ENCODE measurements at places on chromosomes 3 and 15.

- DNase-seq: no peak
These were observed 72.2 kb upstream of the CCNL1 start for GRCh38 chr3:157232141-157232540.

DNA sequence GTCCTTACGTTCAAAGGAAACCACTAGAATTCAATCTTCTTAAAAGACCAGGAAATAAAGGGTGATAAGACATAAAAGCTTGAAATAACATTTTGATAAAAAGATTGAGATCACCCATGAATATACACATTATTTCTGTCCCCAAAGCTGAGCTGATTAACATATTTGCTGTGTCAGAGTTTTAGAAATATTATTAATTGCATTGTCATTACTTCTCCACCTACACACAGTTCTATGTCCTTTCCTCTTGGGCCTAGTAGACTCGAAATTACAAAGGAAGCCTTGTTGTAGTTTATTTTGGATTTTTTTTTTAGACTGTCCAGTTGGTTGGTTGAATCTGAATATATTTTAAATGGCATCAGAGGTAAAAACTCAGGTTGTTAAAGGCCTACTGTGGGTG, 81.0 kb upstream of the NR2E3 start:
- no peak for DNase-seq

DNA sequence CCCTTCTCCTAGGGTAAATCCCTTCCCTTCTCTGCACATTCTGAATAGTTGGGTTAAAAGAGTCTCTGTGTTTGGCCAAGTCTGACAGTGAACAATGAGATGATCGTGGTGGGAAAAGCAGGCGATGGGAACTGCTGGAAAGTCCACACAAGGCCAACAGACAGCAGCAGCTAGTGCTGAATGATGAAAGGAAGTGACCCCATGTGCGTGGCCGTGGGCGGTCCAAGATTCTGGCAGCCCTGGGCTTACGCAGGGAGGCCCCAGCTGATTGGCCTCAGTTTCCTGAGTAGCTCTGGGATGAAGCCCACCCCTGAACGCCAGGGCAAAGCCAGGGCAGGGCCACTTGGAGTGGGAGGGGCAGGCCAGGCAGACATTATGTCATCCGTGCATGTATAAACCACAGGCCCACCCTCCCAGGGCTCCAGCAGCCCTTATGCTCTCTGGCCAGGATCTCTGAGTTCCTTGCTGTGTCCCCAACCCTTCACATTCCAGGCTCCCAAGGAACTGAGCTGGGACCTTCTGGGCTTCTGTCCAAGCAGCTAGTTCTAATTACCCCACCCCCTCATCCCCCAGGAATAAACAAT, 57.8 kb downstream of the CDC25A start:
- DNase-seq: no peak

GRCh38 chr15:47265686-47266085, 451.6 kb upstream of the SEMA6D start:
- DNase-seq: no peak

DNA sequence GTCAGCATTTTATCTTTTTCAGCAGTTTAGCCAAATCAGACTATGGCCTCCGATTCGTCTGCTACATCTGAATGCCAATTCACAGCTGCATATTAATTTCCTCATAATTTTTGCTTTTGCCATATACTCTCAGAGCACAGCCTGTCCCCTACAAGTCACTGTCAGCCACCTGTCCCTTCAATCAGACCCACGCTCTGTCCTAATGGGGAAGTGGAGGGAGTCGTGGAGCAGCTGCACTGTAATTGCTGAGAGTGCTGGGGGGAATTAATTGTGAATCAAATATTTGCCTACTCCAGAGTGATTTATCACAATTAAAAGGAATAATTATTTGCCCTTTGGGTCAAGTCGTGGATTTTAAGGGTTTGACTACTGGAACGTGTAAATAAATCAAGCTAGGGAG, 75.5 kb downstream of the EBLN2 start:
- no peak for DNase-seq

DNA sequence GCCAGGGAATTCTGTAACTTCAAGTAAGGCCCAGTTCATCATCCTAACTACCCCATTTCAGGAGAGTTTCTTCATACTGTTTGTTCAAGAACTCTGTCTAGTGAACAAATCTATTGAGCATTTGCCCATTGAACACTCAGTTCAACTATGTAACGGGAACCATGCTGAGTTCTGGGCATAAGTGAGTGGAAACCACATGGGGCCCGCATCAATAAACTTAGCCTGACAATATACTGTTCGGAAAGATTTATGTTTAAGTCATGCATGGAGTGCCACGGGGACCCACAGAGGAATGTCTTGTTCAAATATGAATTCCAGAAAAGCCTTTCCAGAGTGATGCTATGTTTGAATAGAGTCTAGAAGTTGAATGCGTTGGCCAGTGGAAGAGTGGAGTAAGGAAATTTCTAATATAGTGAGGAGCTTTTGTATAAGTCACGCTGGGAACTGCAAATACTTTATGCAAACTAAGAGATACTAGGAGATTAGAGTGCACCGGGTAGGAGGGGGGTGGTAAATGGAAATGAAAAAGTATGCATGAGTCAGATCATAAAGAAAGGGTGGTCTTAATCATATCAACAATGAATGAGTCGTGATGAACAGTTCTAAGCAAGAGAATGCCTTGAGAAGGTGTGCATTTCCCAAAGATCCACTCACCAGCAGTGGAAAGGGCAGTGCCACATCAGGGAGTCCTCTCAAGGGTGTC, 279.8 kb downstream of the VPS13C start:
- DNase-seq: no peak

DNA sequence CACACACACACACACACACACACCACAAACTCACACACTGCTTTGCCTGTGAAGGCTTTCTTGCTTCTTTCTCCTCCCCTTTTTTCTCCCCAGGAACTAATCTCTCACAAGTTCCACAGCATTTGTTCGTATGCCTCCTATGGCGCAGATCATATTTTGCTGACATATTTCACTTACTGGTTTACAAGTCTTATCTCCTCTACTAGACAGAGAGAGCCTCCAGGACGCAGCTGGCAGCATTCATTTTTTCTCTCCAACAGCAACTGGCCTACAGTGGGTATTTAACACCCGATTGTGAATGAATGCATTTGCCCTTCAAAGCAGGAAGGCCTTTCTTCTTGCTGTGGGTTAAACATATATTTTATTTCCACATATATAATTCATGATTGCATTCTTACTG, 47.0 kb upstream of the DLG1 start:
- no peak for DNase-seq

GRCh38 chr3:108133858-108134554, 43.2 kb upstream of the CD47 start:
- no peak for DNase-seq

DNA sequence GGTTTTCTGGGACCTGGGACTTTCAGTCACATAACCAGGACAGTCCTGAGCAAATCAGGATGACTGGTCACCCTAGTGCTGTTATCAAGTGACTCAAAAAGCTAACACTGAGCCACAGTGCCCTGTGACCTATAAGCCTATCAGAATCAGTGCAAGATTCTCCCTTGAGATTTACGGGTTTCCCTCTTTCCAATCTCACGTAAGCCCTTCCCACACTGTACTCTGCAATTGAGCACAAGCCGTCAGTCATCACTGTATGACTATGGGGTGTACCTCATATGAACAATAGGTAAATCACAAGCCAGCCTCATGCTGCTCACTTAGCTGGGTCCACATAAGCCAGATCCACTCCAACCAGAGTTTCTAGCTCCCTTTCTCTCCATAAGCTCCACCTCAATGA, 21.0 kb upstream of the CLDN18 start:
- no peak for DNase-seq

- DNase-seq: no peak
These were observed 401 bp downstream of the SEC11A start for GRCh38 chr15:84715441-84716035.

- DNase-seq: no peak
These were observed 111.5 kb downstream of the TBL1XR1 start for GRCh38 chr3:177085794-177086193.

GRCh38 chr15:33119273-33119672, 75.2 kb downstream of the FMN1 start:
- no peak for DNase-seq

- DNase-seq: no peak
These were observed 191.9 kb upstream of the LRIG1 start for GRCh38 chr3:66692766-66693150.

GRCh38 chr3:67781871-67782270, 127.5 kb upstream of the SUCLG2 start:
- no peak for DNase-seq

GRCh38 chr3:30658328-30659052, 52.1 kb downstream of the TGFBR2 start:
- no peak for DNase-seq

GRCh38 chr3:51471775-51472652, 27.8 kb downstream of the DCAF1 start:
- DNase-seq: no peak

DNA sequence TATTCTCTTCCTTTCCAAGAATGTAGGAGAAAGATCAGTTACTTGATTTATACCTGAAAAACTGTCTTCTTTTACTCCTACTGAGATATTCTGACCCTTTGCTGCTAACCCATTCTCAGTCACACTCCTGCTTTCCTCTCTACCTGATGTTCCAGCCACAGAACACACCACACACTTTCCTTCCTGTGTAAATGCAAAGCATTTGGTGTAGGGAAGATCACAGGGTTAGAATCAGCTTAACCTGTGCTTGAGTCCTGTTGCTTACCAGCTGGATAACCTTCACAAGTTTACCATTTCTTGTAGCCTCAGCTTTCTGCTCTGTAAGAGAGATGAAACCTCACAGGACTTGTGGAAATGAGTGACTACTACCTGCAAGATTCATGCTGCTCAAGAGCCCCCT, 489.8 kb upstream of the GOLIM4 start:
- no peak for DNase-seq

- no peak for DNase-seq
These were observed 45.4 kb upstream of the TMC3 start for GRCh38 chr15:81419332-81419943.

DNA sequence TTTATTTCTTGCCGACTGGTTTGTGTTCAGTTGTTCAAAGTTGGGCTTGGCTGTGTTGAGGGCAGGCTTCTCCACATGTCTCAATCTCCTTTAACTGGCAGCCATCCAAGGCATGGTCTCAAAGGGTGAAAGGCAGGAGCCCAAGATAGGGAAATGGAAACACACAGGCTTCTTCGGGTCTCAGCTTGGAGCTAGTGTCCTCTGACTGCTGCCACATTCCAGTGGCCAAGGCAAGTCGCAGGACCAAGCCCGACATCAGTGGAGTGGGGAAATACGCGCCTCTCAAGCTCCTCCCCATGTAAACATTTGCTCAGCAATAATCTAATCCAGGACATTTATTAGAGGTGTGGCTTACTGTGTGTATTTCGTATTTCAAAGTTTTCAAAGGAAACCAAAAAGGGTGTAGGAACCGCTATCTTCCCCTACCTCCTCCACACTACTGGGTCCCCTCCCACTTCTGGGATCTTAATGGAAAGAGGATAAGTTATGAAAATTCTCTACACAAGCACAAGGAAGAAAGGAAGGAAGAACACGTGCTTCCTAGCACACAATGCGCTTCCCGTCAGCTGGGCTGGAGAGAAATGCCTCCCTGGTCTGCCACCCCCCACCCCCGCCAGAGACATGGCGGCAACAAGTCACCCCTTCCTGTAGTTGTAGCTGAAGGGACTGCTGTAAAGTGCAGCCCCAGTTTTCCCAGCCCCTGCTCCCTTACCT, 181.7 kb downstream of the FAM43A start:
- no peak for DNase-seq

DNA sequence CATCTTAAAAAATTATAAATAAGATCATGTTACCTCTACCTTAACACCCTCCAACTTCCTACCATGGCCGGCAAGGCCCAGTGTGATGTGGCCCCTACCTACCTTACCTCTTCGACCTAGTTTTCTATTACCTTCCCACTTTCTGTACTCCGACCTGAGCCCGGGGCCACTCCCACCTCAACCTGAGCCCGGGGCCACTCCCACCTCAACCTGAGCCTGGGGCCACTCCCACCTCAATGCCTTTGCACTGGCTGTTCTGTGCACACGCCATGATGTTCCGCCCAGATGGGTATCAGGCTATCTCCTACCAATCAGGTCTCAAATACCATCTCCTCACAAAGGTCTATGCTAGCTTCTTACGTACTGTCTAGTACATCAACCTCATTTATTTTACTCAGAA, 66.8 kb upstream of the XXYLT1 start:
- no peak for DNase-seq

DNA sequence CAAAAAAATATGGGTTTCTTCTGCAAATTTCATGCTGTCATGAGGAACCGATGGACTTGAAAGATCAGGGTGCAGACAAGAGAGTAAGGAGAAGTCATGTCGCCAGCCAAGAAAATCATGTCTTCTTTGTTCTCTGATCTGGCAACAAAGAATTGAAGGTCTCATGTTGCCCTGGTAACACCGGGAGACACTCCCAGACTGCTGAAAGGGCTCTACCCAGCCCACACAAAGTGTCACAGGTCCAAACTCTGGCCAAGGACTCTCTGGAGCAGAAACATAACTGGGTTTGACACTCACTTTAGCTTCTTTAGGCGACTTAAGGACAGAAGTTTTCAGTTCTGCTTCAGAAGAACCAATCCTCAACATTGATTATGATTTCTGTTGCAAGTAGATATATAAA, 42.9 kb downstream of the SIDT1 start:
- no peak for DNase-seq

DNA sequence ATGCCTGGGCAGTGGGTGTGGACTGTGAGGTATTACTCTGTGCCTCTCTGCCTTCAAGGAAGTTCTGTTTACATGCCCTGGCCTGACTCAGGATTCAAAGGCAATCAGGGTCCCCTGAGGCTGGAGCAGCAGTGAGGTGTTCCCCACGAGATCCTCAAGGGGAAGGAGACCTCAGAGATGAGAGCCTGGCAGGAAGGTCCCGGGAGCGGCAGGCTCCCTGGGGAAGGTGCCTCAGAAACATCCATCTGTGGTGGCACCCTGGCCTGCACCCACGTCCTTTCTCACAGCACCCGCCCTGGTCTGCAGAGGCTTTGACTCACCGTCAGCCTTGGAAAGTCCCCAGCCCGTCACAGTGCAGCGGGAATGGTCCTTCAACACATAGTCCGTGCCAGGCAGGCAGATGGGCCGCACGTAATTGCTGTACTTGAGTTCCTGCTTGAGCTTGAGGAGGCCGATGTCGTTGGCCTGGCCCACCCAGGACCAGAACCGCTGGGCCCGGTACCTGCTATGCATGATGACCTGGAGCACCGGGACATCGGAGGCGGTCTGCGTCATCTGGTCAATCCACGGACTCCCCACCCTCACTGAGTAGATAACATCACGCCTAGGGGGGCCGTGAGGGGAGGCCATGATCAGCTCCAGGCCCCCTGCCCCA, 3.6 kb downstream of the PRSS50 start:
- DNase-seq: no peak

- DNase-seq: no peak
These were observed 48.0 kb downstream of the RASGRP1 start for GRCh38 chr15:38516626-38517025.

DNA sequence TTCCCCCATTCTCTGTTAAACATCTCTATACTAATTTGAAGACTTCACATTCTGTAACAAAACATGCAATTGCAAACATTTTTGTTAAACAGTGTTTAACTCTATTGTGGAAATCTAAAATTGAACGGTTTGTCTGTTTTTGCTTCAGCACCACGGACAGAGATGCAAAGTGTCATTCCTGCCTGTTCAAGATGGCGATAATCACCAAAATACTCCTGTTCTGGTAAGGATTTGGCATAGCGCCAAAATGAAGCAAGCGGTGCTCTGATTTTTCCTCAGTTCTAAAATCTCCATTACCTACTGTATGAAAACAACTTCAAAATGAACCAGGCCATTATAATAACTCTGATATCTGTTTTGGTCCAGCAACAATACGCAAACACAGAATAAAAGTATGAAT, 129.7 kb upstream of the TUSC7 start:
- no peak for DNase-seq

Data from stimulated activated CD4-positive, alpha-beta T cell treated with anti-CD3 and anti-CD28 coated beads, Interleukin-1b, Interleukin-23, amount 100 ng/mL, for 1 hour (primary cell).